Right ventricle myocardium inferior (tissue), 1 donor: ENCODE measurements at places on chromosomes 16 and 17. TPM values are rescaled to one million over a fixed set of nuclear protein-coding genes. Genes with fewer than 3 reads are reported as not detected.

GRCh38 chr16:12028288-12028619, 51.7 kb downstream of the SNX29 start:
- DNase-seq, result no peak

GRCh38 chr16:73033271-73033998, 14.5 kb downstream of the ZFHX3 start:
- DNase-seq, result no peak

DNA sequence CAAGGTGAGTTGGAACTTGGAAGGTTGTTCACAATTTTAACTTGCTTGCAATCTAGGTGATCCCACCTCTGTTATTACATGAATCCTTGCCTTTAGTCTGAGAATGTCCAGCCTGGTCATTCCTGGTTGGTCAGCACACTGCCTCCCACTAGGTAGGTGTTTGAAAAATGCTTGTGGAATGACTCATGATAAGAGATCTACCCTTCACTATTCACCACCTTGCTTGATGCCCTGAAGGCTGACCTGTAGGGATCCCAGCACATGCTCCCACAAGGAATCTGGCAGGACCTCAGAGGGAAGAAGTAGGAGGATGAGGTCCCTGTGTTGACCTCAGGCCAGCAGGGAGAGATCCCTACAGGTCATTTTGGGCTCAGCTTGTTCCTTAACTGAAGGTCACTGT, 30.2 kb upstream of the ABCA3 start:
- DNase-seq, result no peak

- no peak for DNase-seq
Observed at GRCh38 chr16:53152329-53152728, 97.5 kb downstream of the CHD9 start.

GRCh38 chr16:20743591-20743990, 2.0 kb upstream of the THUMPD1 start:
- DNase-seq, result no peak

The KRT33A gene
- not detected for total RNA-seq
